ENCODE measurements at places on chromosomes 7 and 10.

DNA sequence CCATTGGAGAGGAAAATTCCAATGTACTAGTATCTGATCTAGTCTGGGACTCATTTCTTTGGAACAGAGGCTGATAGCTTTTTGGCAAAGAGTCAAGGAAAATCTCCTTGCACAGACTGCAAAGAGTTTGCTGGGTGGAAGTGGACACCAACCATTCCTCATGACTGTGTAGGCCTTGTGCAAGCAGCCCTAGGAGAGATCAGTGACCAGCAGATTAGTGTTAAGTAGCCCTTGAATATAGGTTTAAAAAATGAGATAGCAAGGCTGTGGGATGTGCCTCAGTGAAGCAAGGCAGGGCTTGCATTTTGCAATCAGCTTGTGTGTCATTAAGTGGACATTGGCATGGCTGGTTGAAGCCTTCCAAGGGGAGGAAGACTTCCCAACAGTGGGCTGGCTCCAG lies 341.6 kb downstream of the PLXNA4 start:
- DNase-seq: no peak

- DNase-seq: no peak
These were observed 1.1 kb downstream of the PIK3AP1 start for GRCh38 chr10:96719200-96719599.

DNA sequence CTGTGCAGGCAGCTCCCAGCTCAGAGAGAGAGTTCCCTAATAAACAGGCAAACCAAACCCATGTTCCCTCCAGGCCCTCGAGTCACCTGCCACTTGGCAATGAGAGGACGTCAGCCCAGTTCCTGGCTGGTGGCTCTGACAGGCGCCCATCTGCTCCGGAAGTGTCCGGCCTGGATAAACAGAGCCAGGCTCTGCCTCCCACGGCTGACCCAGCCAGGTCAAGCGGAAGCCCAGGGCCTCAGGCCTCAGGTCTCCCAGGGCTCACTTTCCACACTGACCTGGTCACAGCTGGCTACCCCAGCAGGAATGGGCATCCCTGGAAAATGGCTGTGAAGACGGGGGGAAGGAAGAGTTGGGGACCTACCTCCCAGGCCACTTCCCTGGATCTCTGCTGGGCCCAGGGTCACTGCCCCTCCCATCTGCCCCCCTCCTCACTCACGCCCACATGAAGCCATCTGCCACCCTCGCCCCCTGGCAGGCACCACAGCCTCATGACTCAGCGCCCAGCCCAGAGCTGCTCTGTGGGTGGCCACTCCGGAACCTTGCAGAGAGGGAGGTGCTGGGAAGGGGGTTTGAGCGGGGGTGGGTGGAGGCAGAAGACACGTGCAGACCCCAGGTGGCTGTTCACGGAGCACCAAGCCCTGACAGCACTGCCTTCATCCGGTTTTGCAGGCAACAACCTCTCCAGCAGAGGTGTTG lies 37.4 kb upstream of the DUSP5 start:
- peak; percentile 59 for DNase-seq

DNA sequence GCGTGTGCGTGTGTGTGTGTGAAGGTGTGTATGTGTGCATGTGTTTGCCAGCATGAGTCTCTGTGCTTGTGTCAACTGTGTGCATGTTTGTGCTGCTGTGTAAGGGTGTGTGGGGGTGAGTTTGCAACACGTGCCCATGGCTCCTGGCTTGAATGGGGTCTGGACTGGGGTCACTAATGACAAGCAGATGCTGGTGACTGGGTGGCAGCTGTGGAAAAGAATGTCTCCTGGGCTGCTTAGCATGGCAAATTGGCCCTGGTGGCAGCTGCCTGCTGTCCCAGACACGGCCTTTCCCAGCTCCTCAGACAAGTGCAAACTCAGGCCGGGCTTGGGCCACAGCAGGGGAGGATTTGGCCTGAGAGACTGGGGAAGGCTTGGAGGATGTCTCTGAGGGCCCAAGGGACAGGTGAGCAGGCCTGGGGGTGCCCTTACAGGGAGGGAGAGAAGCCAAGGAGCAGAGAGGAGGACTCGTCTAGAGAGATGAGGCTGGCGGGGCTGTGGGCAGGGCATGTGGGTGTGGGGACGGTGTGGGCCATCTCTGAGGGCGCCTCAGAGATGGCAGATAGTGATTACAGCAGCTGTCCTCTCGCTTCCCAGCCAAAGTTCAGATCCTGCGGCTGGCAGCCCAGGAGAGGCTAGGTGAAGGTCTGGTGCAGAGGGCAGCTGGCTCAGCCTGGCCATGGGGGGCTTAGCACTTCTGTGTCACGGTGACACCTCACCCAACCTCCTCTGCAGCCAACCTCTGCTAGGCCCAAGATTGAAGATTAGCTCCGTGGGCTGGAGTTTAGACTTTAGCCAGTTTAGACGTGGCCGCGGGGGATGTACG lies 1.5 kb downstream of the AQP1 start:
- no peak for DNase-seq

DNA sequence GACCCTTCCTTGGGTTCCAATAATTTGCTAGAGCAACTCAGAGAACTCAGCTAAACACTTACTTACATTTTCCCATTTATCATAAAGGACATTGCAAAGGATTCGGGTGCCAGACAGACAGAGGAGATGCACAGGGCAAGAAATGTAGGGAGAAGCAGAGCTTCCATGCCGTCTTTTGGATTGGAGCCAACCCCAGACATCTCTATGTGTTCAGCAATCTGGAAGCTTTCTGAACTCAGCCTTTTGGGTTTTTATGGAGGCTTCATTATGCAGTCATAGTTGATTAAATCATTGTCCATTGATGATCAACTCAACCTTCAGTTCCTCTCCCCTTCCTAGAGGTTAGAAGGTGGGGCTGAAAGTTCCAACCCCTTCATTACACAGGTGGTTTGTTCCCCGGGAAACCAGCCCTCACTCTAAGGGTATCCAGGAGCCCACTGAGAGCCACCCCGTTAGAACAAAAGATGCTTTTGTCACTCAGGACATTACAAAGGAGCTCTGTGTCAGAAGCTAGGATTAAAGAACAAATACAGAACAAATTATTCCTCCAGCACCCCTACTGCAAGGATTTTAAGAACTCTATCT lies 211.9 kb upstream of the VSTM2A start:
- DNase-seq: no peak

DNA sequence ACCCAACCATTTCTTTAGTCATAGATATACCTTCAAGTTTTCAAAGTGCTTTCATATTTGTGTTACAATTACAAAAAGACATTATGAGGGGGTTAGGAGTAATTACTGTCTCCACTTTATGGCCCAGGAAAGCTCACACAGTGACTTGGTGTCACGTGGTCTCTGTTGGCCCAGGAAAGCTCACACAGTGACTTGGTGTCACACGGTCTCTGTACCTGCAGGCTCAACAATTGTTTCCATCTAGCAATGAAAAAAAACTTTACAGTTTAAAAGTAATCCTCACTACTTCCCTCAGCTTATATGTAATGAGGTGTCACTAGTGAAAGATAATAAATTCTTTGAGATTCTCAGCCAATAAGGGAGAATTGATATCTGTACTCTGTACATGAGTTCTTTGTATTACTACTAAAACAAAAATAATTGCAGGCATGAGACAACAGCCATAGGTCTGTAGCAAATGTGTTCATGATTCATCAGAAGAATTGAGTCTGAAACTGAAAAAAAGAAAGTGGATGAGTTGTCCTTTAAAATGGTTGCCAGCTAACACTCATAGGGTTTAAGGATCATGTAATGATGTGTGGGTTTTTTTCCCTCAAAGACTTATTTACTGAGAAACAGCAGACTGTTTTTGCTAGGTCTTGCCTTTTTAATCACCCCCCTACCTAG lies 10.9 kb downstream of the OGDH start:
- DNase-seq: no peak

GRCh38 chr7:83791737-83792136 lies 142.8 kb upstream of the SEMA3E start:
- DNase-seq: no peak

GRCh38 chr10:125153703-125154490 lies 6.5 kb downstream of the CTBP2 start:
- DNase-seq: no peak

DNA sequence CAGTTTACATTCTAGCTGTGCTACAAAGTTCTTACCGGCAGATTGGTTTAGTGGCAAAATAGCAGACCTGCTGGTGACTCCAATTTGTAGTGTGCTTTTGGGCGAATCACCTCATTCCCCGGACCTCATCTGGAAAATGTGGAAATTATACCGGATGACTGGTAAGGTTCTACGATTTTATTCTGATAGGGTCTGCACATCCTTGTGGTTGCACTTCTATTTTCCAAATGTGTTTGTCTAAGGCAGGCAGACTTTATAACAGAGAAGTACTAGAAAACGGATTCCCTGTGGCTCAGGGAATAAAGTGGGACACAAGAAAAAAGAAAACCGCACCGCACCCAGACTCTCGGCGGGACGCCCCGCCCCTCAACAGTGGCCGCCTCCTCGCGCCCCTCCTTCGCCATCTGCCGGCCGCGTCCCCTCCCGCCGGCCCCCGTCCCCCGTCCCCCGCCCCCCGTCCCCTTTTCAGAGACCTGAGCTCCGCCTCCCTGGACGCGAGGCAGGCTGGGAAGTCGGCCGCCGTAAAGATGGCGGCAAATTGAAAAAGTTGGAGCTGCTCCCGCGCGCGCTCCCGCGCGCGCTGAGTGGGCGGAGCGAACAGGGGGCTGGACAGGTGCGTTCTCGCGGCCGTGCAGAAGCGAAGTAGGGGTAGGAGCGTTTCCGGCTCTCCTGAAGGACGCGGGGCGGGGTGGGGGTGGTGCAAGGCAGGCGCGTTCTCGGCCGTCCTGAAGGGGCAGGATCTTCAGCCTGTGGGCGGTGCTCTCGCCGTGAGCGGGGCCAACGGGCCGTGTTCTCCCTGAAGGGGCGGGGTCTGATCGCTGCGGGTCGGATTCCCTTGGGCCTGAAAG lies 532 bp upstream of the CCM2 start:
- DNase-seq: peak; percentile 99

GRCh38 chr7:54839575-54840213 lies 80.7 kb upstream of the SEC61G start:
- no peak for DNase-seq
